Activated naive CD8-positive, alpha-beta T cell treated with anti-CD3 and anti-CD28 coated beads for 36 hours (primary cell): ENCODE measurements at places on chromosomes 1 and 21. TPM values are rescaled to one million over a fixed set of nuclear protein-coding genes. Genes with fewer than 3 reads are reported as not detected.

TESK2 gene
- total RNA-seq = 2.4 TPM

ADAMTS4 gene
- total RNA-seq = 2.5 TPM

NBPF6 gene
- total RNA-seq = not detected

DNA sequence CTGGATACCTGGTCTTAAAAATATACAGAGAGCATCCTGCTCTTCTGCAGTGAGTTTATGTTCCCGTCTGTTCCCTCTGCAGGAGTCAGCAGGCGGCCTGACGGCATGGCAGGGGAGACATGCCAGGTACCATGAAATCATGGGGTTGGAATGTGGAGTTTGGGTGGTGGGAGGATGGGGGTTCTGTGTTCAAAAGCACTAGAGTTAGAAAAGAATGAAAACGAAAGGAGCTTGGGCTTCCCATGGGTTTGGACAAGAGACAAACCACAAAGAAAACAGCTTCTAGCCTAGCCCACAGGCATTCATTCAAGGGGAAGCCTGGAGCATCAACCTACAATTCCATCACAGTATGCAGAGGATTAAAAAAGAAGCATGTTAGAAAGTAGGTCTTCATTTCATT lies 59.9 kb downstream of the WARS2 start:
- no peak for DNase-seq

GRCh38 chr1:29688471-29689365 lies 452.4 kb downstream of the PTPRU start:
- no peak for DNase-seq

DNA sequence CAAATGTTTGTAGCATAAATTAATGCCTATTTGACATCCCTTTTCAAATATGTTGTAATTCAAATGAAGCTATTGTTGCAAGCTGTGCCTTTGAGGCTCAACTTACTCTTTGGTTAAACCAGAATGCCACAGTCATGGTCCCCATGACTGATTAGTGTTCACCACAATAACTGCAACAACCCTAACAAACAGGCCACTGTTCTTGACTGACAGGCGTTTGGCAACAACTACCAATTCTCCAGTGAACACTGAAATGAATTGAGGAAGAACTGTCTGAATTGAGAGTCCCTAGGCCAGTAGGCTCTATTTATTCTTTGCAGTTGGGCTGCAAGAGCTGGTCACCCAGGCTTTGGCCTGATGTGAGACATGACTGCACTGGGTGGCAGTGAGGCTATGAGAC lies 6.6 kb upstream of the TMEM167B start:
- DNase-seq = no peak

GRCh38 chr1:78255383-78255782 lies 209.6 kb downstream of the GIPC2 start:
- no peak for DNase-seq

DNA sequence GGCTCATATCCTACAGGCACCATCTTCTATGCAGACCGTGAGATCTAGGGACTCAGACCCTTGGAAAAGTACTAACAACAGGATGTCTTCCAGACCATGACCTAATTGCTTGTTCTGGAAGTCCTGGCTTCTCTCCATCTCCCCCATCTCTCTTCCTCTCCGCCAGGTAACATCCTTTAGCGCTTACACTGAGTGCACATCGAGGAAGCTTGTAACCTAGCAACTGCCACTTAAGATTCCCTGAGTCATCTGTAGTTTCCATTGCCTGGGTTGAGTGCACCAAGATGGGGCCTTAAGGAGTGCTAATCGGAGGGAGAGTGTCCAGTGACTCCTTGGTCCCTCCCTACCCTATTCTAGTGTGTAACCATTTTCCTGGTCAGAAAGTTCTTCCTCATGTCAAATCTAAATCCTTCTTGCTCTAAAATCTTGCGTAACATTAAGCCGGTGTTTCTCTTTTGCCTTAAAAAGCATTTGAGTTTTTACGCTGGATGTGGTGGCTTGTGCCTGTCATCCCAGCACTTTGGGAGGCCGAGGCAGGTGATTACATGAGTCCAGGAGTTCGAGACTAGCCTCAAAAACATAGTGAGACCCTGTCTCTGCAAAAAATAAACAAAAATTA lies 9.7 kb downstream of the KLHDC8A start:
- no peak for DNase-seq
